ENCODE measurements at places on chromosomes 16 and 17.

DNA sequence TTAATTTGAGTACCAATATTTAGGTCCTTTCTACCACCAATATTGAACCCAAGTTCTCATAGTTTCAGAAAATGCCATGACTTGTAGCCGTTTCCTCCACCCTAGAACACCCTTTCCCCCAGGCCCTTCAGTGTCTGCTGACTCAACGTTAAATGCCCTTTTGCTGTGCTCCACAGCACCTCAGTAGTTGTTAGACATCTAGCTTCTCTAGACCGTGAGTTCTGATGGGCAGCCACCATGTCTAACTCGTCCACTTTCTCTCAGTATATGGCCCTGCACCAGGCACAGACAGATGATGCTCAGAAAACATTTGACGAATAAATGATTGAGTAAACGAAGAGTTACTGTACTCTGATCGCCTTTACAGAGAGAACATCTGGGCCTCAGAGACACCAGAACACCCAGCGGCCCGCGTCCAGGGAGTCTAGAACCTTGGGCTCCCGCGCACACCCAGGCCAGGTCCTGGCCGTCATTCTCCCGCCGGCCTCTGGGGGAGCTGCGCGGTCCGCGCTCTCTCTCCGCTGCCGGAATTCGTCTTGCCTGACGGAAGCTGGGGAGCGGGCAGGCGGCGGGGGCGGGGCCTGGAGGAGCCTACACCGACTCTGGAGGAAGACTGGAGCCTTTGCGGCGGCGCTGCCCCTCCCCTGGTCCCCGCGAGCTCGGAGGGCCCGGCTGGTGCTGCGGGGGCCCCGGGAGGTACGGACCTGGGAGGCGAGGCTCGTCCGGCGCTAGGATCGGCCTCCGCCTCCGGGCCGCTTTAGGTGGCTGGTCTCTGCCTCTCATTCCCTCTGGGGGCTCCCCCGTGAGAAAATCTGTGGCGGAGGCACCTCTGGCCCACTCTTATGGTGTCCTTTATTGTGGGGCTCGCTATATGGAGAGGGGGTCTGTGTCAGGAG, at the start of gene NKIRAS2:
Gene NKIRAS2, plus strand, starts transcription at position 582 of the 896 bp plus-strand sequence. CDS start 1,488 bp downstream, outside the sequence.
- DNase-seq: peak; percentile 77

DNA sequence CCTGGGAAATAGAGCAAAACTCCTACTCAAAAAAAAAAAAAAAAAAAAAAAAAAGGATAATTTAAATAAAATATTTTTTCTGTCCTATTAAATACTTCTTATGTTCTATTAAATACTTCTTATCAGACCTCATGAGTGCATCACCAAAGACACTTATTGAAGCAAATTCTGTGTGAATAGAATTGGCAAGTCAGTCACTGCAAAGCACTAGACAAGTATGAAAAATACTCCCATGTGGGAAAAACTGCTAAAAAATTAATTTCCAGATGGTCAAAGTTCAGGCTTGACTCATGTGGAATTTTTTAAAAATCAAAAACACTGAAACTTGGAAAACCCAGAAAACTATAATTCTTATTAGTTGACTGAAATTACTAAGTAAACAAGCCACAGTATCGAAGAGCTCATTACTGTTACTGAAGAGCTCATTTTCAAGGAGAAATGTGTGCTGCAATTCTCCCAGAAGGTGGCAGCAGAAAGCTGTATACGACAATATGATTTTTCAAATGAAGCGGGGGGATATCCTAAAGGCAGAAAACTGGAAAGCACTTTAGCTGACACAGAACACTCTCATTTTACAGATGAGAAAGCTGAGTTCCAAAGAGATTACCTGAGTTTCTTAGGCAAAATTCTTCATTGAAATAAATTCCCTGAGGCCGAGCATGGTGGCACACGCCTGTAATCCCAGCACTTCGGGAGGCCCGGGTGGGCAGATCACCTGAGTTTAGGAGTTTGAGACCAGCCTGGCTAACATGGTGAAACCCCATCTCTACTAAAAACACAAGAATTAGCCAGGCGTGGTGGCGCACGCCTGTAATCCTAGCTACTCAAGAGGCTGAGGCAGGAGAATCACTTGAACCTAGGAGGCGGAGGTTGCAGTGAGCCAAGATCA, 15.9 kb upstream of the FBXO47 start:
- DNase-seq: peak; percentile 75

GRCh38 chr17:9509236-9509816, 66.3 kb downstream of the STX8 start:
- DNase-seq: no peak

DNA sequence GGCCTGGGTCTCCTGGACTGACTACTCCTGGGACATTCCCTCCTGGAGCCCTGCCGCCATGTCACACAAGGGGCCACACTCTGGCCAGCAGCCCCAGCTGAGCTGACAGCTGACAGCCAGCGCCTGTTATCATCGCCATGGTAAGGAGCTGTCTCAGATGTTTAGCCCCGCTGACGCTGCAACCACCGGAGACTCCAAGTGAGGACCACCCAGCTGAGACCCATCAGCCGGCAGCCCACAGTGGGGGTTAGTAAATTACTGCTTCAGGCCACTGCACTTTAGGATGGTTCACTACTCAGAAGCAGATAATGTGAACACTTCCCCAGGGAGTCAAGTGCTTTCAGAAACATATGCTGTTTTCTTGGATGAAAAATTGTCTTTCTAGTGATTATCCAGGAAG, 14.6 kb upstream of the SPHK1 start:
- DNase-seq: no peak

DNA sequence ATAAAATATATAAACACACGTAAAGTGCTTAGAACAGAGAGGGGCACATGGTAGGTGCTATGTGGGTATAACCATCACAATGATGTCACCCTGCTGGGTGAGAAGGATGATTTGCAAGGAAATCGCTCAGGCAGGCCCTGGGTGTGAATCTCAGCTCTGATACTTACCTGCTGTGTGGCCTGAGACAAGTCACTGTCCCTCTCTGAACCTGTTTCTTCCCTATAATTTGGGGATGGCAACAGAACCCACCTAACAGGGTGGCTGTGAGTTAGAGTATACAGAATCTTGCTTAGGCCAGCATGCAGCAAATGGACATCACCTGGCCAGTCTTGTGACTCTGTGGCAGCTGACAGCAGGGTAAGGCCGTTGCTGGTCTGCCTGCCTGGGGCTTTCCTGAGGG, 36.6 kb upstream of the ALKBH5 start:
- DNase-seq: no peak

DNA sequence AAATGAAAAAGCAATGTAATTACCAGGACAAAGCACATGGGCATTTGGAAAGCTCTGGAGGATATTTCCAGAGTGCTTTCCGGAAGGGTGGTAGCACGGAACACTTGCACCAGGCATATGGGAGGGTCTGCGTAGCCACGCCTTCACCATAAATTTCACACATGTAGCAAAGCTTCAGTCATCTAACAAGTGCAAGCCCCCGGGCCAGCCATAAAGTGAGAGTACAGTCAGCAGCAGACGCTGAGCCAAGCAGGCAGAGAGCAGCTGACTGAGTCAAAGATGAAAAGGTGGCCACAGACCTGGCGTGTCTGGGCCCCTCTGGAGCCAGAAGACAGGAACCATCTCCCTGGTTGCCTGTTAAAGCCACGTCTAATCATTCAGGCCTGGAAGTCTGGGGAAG, 130.6 kb downstream of the SEC14L1 start:
- DNase-seq: no peak

GRCh38 chr17:63645775-63646487, 23.7 kb downstream of the MAP3K3 start:
- DNase-seq: no peak

- DNase-seq: no peak
Measured at GRCh38 chr17:54270499-54270898, 447.8 kb downstream of the KIF2B start.

DNA sequence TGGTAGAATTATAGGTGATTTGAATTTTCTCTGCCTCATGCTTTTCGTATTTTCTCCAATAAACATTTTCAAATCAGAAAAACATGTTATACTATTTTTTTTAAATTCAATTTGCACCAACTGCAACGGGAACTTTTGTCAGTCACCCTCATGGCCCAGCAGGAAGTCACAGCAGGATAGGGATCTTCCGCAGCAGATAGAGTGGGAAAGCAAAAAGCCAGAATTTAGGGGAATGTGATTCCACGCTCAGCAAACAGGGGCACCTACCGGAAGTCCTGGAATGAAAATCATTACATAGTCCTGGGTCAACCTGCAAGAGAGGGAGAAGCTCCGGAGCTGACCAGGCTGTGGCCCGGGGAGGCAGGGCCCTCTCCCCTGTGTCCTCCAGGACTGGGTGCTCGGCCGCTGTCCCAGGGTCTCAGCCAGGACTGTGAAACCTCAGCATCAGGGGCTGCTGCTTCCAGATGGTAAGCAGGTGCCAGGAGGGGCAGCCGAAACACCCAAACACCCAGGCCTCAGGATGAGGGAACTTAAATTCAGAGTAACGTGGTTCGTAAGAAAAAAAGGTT, 3.9 kb downstream of the SLC47A2 start:
- DNase-seq: no peak

DNA sequence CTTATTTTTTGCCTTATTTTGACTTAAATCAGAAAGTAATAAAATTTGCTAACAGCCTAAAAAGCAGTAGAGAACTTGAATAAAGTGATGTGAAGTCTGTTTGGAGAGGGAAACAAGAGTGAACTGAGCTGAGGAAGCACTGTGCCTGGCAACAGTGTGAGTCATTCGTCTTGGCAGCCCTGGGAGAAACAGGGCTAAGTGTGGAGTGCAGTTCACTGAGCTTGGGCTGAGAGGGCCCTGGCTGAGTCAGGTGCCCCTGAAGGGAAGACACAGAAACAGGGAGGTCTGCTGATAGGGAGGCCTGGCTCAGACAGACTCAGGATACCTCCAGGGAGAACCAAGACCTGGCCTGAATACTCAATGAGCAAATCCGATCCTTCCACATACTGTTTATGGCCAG, 132.1 kb downstream of the HS3ST4 start:
- DNase-seq: no peak

DNA sequence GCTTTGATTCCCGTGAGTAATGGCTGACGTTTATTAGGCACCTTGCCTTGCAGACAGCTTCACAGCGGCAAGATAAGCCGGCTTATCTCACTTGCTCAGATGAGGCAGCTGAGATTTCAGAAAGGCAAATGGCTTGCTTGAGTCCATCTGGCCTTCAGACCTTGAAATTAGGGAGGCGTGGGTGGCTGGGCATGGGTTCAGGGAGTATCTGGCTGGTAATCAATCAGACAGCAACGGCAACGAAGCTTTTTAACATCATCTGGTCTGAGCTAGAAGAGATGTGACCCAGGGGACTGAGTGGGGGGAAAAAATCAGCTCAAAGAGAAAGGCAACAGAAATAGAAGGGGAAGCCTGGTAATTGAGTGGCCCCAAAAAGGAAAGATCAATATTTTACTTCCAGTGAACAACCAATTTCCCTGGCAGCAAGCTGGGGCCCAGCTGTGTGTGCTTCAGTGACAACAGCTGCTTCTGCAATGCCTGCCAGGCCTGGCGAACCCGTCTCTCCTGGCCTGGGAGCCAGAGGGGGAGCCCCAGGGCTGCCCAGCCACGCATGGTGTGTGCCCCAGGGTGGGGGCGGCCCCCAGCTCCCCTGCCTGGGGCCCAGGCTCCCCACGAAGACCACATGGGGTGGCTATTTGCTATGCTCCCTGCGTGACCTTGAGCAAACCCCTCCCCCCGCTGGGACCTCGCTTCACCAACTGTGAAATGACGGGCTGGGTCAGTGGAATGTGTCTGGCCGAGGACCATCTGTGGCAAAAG, 34.0 kb downstream of the RAB11FIP4 start:
- no peak for DNase-seq

GRCh38 chr16:14523632-14524031, 106.4 kb downstream of the PARN start:
- DNase-seq: no peak

- peak; percentile 80 for DNase-seq
Measured at GRCh38 chr17:48908853-48909394, 717 bp downstream of the UBE2Z start.

- DNase-seq: no peak
Measured at GRCh38 chr17:73197161-73197560, 4.3 kb downstream of the COG1 start.

DNA sequence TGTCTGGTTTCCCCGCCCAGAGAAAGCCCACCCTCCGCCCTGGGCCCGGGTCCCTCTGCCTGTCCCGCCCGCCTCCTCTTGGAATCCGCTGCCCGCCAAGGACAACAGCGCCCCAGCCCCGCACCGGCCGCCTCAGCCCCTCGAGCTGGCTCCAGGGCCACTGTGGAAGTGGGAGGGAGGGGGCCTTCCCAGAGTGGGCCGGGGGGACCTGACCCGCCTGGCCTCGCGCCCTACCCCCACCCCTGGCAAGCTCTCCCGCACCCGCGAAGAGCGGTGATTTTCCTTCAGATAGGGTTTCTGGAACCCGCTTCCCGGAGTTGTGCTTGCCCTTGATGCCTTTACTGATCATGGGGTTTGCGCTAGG, 2.3 kb upstream of the CBX8 start:
- DNase-seq: no peak

DNA sequence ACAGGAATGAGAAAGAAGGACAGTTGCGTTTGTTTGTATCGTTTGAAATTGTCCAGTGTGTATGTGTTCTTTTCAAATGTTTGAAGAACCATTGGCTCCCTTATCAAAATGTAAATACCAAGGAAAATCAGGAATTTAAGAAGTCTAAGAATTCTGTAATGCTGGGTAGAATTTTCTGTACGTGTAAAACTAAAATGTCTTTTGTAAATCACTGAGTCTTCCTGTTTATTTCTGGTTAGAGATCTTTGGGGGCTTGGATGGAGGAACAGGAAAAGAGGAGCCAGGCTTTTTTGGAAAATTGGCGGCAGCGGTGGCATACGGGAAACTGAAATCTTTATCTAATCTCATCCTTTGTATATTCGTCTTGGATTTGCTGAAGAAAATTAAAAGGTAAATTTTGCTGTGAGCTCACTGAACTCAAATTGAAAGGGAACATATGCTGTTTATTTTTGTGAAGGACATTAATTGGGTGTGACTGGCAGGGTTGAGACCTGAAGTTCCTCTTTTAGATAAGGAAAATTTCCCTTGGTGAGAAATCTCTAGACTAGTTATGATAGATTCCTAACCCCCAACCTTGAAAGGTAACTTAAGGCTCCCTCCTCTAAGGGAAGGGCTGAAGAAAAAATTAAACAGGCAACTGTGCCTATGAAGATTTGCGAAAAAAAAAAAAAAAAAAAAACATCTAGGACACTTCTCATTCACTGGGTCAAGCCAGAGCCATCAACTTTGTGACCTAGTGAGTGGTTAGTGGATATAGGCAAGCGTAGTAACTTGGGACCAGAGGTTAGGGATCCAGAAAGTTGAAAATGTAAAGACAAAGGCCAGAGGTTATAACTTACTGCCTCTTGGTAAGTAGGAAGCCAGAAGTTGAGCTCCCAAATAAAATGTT, 10.8 kb downstream of the TAT start:
- no peak for DNase-seq

DNA sequence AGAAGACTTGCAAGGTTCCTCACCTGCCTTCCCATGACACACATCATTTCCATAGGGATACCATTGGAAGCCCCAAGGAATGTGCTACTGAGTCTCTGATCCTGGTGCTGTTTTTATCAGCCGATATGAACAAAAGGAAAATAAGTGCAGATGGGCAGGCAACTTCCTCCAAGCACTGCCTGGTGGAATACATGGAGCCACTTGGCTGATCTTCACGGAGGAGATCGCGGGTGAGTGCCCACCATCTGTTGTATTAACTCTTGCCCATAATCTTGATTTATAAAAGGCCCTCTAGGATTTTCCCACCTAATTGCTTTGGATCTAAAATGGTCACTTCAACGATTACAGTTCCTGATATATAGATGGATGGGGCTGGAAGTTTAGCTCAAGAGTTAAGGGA, 24.7 kb upstream of the CDRT15 start:
- no peak for DNase-seq

Measured in DMS79 treated with DMSO at 0.1 percent for 48 hours (cell line).